ENCODE measurements at places on chromosomes 12 and 14. TPM values are rescaled to one million over a fixed set of nuclear protein-coding genes. Genes with fewer than 3 reads are reported as not detected.

DNA sequence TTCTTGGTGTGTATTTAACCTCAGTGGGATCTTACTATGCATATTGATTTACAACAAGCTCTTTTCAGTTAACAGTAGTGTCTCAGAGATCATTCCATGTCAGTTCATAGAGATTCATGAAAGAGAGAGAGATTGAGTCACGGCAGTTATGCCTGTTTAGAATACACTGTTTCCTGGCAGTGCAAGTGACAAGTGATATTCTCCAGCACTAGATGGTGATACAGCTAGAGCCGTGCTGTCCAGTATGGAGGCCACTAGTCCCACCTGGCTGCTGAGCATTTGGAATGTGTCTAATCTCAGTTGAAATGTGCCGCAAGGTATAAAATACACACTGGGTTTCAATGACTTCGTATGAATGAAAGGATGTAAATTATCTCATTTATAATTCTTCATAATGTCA is 184.4 kb downstream of the SUDS3 start:
- no peaks in the 10 kb centered on the region for H3K36me3 ChIP-seq
- H3K4me1 ChIP-seq: no peaks in the 10 kb centered on the region
- no peak overlapping the region for H3K27ac ChIP-seq
- H3K27me3 ChIP-seq: peaks cover 4% of the 10 kb centered on the region
- no peak overlapping the region for H3K4me3 ChIP-seq

DNA sequence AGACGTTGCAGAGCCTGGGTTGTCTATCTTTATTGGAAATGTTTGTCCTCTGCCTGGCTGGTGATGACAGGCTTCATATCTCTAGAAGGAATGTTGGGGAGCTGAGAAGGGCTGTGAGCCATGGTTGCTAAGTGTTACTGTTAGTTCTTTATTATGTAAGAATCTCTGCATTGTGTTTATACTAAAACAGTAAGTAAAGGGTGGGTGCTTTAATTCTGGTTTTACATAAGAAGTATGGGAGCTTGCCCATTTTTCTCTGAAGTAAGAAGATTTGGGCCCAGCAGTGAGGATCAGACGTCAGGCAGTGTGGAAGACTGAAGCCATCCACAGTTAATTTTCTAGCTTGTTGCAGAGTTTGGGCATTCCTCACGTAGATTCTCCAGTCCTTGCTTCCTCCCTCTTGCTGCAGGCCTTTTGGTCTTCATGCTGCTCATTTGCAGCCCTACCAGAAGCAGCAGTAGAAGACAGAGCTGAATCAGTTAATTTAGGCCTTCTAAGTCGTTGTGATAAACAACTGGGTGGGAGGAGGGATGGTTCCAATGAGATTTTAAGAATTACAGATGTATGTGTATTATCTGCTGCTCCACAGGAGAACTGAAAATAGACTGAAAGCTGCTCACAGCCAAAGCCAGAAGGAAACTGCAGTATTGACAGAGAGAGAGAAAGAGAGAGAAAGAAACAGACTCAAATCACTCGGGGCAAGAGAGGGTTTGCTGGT is 21.4 kb downstream of the WNT5B start:
- H3K27me3 ChIP-seq: peaks cover 45% of the 10 kb centered on the region
- peaks cover 46% of the 10 kb centered on the region for H3K4me1 ChIP-seq
- no peaks in the 10 kb centered on the region for H3K36me3 ChIP-seq
- no peak overlapping the region for H3K27ac ChIP-seq
- H3K4me3 ChIP-seq: no peak overlapping the region

DNA sequence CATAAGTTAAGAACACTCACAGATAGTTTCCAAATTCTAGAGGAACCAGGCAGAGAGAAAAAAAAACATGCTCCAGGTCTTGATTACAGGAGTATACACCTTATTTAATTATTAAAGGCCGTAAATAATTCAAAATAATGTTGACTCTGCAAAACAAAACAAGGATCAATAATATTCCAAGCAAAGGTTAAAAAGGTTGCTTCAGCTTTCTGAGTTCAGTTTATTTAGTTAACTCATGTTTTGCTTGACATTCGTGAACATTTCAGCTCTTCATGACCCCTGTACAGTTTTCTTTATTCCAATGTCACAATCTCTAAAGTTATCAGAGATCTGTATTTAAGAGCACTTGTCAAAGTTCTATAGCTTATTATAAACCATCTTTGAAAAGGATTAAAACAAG is 19.6 kb downstream of the KLRF2 start:
- H3K4me1 ChIP-seq: no peaks in the 10 kb centered on the region
- no peaks in the 10 kb centered on the region for H3K36me3 ChIP-seq
- H3K4me3 ChIP-seq: no peak overlapping the region
- H3K27ac ChIP-seq: no peak overlapping the region
- H3K27me3 ChIP-seq: no peaks in the 10 kb centered on the region

DNA sequence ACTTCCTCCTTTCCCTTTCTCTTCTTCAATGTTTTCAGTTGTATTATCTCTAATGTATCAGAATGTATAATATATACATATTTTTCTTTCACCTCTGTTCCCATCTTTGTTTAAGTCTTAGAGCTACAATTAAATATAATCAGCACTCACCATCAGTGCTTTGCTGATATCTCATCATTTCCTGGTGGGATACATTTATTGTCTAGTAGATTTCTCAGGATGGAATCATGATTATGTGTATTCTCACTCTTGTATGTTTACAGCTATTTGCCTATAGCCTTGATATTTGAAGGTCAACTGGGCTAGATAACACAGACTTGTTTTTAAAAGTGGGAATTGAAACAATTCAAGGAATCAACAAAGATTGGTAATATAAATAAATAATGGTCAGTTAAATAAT is 124.9 kb upstream of the EEA1 start:
- DNase-seq: no peak
- H3K36me3 ChIP-seq: no peaks in the 10 kb centered on the region
- no peak overlapping the region for H3K4me3 ChIP-seq
- H3K4me1 ChIP-seq: peaks cover 18% of the 10 kb centered on the region
- H3K27ac ChIP-seq: no peak overlapping the region

- H3K4me1 ChIP-seq: no peaks in the 10 kb centered on the region
- no peaks in the 10 kb centered on the region for H3K27me3 ChIP-seq
- H3K4me3 ChIP-seq: no peak overlapping the region
- no peak for DNase-seq
- H3K27ac ChIP-seq: no peak overlapping the region
- H3K36me3 ChIP-seq: no peaks in the 10 kb centered on the region
Observed at GRCh38 chr14:42550310-42550709, 943.6 kb downstream of the LRFN5 start.

- no peak overlapping the region for H3K27ac ChIP-seq
- DNase-seq: no peak
- H3K36me3 ChIP-seq: no peaks in the 10 kb centered on the region
- peaks cover 11% of the 10 kb centered on the region for H3K27me3 ChIP-seq
- no peak overlapping the region for H3K4me3 ChIP-seq
- H3K4me1 ChIP-seq: no peaks in the 10 kb centered on the region
Observed at GRCh38 chr14:101119830-101120571, 216.5 kb upstream of the RTL1 start.

DNA sequence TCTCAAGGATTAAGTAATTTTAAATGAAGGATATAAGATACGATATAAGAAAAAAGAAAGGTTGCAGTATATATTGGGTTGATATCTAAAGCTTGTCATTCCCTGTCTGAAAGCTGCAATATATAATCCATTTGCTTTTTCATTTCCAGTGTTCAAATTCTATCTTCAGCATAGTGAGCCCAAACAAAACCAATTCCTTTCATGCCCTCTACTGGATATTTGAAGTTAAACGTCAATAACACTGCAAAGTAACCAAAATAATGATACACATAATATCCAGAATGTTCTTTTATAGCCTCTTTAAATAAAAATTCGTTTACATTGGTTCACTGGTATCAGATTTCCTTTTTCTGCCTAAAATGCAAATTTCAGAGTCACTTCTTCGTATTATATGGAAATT is 64.5 kb upstream of the DAAM1 start:
- DNase-seq: no peak
- H3K36me3 ChIP-seq: no peaks in the 10 kb centered on the region
- H3K27ac ChIP-seq: no peak overlapping the region
- H3K4me3 ChIP-seq: no peak overlapping the region

DNA sequence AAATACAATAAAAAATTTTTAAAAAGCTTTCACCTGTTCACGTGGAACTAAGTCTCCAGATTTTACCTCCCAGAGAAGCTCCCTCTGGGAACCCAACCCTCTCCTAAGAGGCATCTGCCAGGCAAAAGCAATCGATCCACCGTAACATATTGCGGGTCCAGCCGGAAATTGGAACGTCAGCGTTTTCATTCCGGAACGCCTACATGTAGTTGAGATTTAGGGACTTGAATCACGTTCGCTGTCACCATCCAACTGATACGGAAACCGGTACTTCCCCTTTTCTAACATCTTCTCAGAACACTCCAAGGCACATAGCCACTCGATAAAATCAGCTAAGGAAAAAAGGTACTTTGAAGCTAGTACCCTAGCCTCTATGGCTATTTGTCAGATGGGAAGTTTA is 70.3 kb downstream of the COX16 start:
- DNase-seq: no peak
- H3K27ac ChIP-seq: no peak overlapping the region
- no peak overlapping the region for H3K4me3 ChIP-seq
- H3K4me1 ChIP-seq: no peaks in the 10 kb centered on the region
- no peaks in the 10 kb centered on the region for H3K36me3 ChIP-seq
- no peaks in the 10 kb centered on the region for H3K27me3 ChIP-seq

Gene GPD1
- 38.1 TPM for total RNA-seq

Data from HepG2 (cell line).